Fibroblast of skin of right quadriceps (primary cell): ENCODE measurements at places on chromosomes 5 and 9.
A peak's percentile ranks its signal among the peaks of the same experiment; 100 is the strongest.

- no peak for DNase-seq
These were observed 271.5 kb downstream of the NR3C1 start for GRCh38 chr5:143131972-143132371.

- no peak for DNase-seq
These were observed 14.0 kb upstream of the SLC6A19 start for GRCh38 chr5:1187234-1187949.

GRCh38 chr9:5764130-5764868 is 68.6 kb downstream of the ERMP1 start:
- DNase-seq: no peak

DNA sequence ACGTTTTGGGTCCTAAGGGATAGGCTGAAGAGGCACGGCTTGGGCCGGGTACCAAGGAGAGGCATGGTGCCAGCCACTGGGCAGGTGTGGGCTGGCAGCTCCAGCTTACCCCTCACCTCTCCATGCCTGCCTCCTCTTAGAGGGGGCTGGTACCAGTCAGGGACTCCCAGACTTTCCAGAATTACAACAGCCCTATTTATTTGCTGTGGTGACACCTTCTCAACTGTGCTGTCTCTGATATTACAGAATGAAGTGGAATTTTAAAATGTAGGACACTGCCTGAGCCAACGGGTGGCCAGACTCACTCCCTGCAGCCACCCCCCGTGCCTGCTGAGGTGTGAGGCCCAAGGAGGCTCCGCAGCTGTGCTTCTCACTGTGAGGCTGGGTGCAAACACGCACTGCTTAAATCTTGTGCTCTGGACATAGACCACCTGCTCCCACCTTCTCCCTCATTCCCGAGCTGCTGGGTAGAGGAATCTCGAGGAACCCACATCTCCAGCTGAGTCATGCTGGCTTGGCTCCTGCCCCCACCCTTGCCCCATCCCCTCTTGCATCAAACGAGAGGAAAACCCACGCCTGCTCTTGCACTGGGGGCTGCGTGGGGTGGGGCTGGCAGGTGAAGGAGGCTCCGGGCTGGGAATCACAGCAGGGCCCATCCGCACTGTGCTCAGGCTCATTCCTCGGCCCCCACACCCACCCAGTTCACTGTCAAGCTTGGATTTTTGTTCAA is 47.9 kb downstream of the PRRT1B start:
- DNase-seq: no peak

DNA sequence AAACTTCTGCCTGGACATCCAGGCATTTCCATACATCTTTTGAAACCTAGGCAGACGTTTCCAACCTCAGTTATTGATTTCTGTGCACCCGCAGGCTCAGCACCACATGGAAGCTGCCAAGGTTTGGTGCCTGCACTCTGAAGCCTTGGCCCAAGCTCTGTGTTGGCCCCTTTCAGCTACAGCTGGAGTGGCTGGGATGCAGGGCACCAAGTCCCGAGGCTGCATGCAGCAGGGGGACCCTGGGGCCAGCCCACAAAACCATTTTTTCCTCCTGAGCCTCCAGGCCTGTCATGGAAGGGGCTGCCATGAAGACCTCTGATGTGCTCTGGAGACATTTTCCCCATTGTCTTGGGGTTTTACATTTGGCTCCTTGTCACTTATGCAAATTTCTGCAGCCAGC is 49.9 kb downstream of the NFX1 start:
- DNase-seq: no peak

DNA sequence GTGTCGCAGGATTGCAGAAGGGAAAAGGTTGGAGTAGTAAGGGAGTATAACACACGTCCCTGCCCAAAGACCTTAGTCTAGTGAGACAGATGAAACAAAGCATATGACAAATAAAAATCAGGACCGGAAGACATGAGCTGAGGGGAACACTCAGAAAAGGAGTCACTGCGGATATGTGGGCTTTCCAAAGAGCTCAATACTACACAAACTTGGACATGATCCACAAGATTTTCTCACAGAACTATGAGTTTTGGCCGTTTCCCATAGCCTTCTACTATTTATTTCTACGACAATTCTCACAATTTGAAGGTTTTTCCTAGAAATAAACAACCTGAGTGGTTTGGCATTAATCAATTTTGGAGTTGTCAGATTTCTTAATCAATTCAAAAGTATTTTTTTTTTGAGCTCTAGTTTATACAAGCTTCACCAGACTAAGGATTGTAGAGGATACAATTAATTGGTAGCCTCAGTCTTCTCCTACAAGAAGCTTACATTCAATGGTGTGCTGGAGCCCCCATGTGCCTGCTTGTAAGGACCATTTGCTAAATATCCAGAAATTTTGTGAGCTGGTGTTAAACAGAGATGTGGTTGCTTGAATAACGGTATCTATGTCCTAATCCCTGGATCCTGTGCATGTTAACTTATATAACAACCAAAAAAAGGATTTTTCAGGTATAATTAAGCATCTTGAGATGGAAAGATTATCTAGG is 91.4 kb downstream of the ADAMTS12 start:
- DNase-seq: no peak

- peak; percentile 13 for DNase-seq
These were observed 654 bp upstream of the TUT7 start for GRCh38 chr9:86354818-86355309.

- no peak for DNase-seq
These were observed 49.6 kb downstream of the KCNN2 start for GRCh38 chr5:114411380-114411931.

DNA sequence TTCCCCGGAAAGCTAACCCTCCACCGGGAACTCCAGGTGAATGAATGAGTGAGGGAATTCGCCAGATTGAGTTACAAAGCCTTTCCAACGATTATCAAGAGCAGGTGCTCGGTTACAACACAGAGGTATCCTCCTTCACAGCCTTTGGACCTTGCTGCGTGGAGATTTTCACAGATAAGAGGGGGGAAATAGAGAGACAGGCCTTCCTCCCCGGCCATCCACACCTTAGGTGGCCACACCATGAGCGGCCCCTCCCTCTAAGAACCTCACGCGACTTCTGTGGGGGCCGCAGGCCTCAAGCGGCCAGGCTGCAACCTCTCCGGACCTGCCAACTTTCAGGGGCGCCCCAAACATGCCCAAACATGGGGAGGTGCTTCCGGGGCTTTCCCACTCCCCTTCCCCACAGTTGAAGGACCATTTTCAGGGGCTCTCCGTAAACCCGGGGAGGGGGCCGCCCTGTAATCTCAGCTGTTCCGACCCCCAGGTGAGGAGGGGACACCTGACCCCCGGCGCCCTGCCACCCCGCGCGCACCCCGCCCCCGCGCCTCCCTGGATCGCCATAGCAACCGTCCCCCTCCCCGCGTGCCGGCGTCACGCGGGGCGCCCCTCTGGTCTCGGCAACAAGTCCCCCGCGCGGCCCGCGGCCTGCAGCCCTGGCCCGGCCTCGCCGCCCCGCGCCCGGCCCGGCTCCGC is 603 bp downstream of the DENND1A start:
- DNase-seq: no peak

GRCh38 chr5:133195250-133195649 is 143.4 kb downstream of the HSPA4 start:
- no peak for DNase-seq

- DNase-seq: no peak
These were observed 10.0 kb upstream of the MYORG start for GRCh38 chr9:34386656-34387055.

- no peak for DNase-seq
These were observed 478.6 kb downstream of the KIF4B start for GRCh38 chr5:155492191-155492590.

DNA sequence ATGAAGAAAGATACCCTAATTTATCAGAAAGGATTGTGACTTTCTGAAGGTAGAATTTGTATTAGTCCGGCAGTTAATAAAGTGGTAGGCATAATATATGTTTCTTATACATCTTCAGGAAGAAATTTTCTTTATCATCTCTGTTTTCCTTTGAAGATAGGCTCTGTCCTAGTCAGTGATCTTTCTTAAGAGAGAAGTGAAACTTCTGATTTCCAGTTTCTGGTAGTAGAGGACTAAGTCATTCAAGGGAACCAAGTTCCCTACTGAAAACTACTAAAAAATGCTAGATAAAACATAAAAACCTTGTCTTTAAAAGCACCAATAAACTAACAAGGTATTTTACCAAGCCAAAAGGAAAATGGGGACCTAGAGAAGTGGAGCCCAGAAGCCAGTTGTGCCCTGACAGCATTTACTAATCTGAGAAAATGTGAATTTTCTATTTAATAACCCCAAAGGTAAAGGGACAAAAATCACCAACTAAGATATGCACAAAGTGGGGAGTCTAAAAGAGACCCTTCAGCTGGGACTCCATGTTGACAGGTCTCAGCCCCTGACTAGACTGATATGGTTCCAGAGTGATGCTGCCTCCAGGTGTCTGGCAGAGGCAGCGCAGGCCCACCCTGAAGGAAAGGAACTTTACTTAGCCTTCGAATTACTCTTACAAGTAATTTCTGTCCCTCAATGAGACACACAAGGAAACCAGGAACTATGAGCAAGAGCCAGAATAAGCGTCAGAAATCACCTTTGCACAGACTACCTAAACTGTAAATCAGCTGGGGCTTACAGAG is 72.7 kb downstream of the FAM78A start:
- no peak for DNase-seq

GRCh38 chr5:151063142-151063989 is 17.5 kb downstream of the TNIP1 start:
- DNase-seq: peak; percentile 80

DNA sequence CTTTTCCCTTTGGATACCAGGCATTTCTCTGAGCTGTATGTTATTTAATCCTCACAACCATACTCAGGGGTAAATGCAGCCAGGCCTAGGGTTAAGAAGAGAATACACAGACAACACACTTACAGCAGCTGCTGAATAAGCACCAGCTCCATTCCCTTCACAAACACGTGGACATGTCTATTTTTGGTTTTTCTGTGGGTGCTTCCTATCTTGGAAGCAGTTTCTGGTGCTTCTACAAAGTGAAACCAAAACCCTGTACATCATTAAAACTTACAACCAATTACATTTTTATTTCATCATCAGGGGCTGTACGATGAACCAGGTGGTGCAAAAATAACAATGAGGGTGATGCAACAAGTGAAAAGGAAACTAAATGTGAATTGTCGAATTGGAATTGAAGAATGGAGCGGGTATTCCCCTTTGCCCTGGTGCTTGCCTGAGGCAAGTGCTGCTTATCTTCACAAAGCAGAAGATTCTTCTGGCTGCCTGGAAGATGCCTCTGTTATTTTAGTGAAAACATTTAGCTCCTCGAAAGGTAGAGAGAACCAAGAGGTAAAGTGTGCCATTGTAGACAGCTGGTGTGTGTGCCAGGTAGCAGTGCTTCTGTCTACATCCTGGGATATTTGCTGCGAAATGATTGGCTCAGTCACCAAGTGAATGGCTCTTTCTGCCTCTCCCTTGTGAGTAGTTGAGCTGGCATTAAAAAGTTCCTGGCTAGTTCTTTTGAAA is 18.6 kb upstream of the IFNB1 start:
- DNase-seq: peak; percentile 38

DNA sequence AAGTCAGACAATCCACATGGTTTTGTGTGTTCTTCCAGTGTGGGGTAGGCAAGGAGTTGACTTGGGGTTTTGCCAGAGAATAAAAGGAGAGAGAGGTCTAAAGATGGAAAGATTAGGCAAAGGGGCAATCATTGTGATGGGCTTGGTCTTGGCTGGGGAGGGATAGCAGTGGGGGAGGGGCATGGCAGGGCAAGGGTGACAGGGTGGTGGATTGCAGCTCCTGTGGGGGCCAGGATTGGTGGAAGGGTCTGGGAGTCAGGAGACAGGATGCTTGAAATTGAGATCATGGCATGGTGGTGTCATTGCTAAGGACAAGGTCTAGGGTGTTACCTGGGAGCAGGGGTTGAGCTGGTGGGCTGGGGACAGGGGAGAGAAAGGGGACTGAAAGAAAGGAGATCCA is 57.6 kb downstream of the ZNF618 start:
- DNase-seq: no peak

GRCh38 chr5:164302533-164303235 is 797.3 kb downstream of the MAT2B start:
- DNase-seq: peak; percentile 59

DNA sequence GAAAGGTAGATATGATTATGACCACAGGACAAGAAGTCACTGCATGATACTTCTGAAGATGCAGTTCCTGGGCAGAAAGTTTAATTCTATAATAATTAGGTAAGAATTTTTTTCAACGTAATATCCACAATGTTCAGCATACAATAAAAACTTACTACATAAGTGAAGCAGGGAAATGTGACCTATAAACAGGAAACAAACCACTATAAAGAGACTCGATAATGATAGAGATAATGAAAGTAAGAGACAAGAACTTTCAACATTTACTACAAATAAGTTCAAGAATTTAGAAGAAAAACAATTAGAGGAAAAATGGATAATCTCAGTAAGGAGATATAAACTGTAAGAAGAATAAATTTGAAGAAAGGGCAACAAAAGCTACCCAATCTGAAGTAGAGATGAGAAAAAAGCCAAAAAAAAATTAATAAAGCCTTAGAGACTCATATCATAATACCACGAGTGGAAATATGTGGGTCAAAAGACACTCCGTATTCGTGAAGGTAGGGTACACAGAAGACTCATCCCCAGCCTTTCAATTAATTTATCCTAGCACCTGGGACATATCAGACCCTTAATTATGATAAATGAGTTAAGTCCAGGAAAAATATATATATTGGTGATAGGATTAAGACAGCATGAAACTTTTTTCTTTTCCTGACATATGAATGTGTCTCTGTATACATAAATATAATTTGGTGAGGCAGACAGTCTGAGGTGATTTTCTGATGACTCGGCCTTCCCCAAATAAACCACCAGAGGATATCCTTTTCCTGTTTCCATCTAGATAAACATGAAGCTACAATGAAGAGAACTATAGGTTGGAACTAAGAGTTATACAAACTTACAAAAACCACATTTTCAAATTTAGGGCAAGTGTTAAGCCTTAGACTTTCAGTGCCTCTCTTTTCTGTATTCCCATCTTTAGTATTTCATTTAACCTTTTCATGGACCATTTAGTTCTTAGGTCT is 120.4 kb downstream of the RAPGEF6 start:
- peak; percentile 46 for DNase-seq

DNA sequence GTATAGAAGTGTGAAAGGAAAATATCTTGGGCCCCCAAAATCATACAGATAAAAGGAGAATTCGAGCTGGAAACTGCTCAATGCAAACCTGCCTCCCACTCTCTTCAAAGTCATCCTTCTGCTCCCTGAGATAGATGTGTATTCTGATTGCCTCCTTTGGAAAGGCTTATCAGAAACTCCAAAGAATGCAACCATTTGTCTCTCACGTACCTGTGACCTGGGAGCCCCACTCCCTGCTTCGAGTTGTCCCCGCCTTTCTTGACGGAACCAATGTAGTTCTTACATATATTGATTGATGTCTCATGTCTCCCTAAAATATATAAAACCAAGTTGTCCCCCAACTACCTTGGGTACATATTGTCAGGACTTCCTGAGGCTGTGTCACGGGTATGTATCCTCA is 163.8 kb downstream of the DIRAS2 start:
- no peak for DNase-seq

- DNase-seq: peak; percentile 72
These were observed 82.5 kb downstream of the ESM1 start for GRCh38 chr5:54902791-54903473.

GRCh38 chr5:35483191-35483590 is 134.5 kb upstream of the SPEF2 start:
- peak; percentile 19 for DNase-seq

- DNase-seq: no peak
These were observed 21.1 kb downstream of the CORO2A start for GRCh38 chr9:98171176-98171925.

- DNase-seq: peak; percentile 72
These were observed 109.9 kb downstream of the NUDT12 start for GRCh38 chr5:103452666-103453065.
